ENCODE measurements at places on chromosomes 16 and 17.

GRCh38 chr17:44688675-44689476, 700 bp downstream of the CCDC43 start:
- DNase-seq, result peak; percentile 11

DNA sequence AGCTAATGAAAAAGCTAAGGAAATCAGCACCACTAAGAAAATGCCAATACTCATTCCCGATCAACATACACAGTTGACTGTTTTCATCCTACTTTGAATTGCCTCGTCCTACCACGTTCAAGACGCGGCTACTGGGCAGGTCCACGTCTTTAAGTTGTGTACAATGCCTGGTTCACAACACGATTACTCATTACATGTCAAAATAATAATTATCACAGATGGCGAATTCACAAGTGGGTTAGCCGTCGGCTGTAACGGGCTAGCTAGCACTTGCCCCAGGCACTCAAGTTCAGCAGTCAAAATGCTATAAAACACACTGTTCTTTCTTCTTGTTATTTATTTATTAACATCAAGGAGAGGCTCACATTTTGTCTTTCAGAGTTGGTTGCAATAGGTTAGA, 124.2 kb downstream of the ZFHX3 start:
- DNase-seq, result no peak

DNA sequence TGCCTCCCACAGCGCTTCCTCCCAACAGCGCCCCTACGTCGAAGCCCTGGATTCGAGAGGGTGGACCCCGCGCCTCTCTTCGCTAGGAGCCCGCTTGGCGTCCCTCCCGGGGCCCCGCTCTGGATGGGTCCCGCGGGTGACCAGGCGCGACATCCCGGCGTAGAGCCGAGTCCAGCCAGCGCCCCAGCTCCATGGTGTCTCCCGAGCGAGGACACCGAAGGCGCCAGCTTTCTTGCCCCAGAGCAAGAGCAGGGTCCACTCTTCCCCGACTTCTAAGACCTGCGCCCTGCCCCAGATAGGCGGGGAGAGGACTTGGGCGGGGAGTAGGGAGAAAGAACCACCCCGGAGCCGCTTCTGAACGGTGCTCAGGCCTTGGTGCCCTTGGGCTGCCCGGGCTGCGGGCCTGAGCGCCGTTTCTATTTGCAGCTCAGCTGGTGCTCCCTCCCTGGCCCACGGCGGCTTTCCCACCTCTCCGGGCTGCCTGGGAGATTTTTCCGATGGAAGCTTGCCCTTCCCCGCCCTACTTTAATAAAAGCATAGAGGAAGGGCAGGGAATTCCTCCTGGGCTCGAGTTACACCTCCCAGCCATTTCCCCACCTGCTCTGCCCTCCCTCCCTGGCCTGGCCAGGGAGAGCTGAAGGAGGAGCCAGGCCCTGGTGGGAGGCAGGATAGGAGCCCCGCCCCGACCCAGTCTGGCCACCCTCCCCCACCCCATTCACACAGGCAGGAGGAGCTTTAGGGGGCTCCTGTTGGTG, 1.8 kb downstream of the MMP15 start:
- no peak for DNase-seq

DNA sequence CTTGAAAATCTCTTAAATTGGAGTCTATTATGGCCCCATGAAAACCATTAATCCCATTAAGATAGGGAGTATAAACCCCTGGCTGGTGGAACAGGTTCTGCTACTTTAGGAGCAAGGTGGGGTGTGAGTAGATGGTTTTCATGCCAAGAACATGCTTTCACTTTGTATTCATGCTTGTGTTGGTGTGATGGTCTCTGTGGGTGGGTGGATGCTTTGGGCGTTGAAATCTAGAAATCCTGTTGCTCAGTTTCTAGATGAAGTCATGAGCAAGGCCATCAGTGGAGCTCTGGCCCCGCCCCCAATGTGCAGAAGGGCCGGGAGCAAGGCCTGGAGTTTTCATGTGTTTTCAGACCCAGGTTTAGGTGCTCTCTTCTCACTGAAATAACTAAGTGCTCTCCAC, 20.1 kb downstream of the PLD6 start:
- DNase-seq, result no peak

DNA sequence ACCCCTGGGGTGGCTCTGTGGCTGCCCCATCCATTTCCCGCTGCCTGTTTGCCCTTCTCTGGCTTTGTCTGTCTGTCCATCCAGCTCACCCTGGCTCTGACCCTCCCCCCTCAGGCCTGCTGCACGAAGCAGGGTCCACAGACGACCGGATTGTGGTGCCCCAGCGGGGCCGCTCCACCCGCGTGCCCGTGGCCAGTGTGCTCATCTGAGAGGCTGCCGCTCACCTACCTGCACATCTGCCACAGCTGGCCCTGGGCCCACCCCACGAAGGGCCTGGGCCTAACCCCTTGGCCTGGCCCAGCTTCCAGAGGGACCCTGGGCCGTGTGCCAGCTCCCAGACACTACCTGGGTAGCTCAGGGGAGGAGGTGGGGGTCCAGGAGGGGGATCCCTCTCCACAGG, 761 bp upstream of the LAT start:
- DNase-seq, result no peak

GRCh38 chr16:2370721-2371120, 30.2 kb upstream of the ABCA3 start:
- DNase-seq, result no peak

DNA sequence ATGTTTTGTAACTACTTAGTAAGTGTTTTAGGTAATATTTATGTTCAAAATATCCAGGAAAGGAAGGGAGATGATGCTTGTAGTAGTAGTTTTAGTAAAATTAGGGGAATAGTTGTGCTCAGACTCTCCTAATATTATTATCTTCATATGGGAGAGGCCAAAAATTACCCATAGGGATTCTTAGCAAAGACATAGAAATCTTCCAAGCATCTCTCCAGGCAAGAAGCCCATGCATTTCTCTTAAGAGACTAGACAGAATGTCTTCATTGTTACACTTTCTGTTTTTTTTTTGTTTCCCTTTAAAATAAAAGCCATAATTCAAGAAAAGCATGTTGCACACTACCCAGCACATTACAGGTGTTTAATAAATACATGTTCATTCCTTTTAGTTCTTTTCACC, 180.6 kb downstream of the CYB561 start:
- DNase-seq, result no peak

DNA sequence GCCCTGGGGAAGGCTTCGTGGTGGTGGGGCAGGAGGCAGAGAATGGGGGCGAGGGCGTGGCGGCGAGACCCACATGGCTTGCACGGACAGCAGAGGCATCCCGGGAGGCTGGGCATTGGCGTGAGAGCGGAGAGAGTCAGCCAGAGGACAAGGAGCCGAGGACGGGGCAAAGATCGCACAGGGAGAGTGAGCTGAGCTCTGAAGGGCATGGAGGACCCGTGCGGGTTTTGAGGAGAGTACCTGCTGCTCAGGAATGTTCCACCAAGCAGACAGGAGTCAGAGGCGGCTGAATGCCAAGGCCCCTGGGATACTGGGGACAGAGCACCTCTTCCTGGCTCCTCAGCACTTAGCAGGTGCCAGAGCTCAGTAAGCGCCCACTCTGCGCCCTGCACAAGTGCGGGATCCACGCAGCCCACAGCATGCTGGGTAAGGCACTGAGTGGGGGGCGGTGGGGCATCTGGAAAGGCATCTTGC, 47.8 kb downstream of the ARHGAP27 start:
- no peak for DNase-seq

GRCh38 chr17:44216173-44216572, 3.3 kb downstream of the UBTF start:
- DNase-seq, result peak; percentile 88

DNA sequence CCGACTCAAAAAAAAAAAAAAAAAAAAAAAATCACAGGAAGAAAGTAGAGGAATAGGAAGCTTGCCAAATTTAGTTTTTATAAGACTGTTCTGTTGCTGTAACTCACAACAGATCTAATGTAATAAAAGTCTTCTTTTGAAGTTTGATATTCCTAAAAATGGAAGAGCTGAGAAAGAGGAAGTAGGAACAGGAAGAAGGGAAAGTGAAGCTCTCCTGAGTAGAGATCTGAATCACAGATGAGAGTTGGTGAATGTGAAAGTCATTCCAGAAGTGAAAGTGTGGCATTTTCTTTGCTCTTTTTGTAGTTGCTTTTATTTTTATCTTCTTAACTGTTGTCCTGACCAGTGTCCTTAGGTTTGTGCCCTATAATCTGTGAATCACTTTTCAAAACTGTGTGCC, 2.1 kb downstream of the NMT1 start:
- DNase-seq, result no peak

DNA sequence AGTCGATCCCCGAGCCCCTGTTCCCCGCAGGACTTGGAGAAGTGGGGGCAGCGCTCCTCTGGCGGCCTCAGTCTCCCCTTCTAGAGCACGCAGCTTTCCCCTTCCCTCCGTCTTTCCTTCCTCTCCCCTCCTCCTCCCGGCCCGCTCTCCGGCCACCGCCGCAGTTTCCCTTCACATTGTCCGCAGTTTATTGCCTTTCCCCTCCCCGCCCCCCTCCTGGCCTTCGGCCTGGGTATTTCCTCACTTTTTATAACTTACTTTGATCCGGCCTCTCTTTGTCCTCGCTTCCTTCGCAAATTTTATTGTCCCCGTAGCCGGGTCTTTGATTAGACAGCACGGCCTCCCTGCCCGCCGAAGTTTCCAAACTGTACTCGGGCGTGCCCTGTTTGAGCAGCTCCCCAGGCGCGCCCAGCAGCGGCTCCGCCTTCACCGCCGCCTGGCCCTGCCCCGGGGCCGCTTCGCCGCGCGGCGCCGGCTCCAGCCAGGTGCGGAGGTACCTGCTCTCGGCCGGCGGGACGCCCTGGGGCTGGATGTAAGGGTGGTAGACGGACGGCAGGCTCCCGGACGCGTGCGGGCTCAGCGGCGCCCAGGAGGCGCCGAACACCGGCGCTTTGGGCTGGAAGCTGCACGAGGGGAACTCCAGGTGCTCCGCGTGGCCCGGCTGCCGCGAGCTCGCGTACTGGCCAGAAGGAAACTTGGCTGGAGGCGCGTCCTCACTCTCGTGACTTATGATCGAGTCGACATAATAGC, 488 bp downstream of the HOXB9 start:
- no peak for DNase-seq

- DNase-seq, result no peak
Observed at GRCh38 chr17:78925662-78926555, 722 bp upstream of the TIMP2 start.

DNA sequence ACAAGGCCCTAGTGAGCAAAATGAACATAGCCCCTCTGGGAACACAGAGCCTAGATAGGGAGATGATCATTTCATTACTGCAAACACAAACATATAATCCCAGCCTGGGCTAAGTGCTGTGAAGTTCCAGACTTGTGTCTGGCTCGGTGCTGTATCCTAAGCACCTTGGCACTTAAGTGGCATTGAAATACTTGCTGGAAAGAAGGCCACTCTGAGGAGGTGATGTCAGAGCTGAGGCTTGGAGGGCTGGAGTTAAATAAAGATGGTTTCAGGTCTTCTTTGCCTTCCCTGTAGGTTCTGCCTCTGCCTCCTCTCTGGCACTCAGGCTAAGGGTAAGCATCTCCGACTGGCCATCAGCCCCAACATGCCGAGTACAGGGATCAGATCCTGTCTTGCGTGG, 2.4 kb upstream of the CACNA1G start:
- no peak for DNase-seq

DNA sequence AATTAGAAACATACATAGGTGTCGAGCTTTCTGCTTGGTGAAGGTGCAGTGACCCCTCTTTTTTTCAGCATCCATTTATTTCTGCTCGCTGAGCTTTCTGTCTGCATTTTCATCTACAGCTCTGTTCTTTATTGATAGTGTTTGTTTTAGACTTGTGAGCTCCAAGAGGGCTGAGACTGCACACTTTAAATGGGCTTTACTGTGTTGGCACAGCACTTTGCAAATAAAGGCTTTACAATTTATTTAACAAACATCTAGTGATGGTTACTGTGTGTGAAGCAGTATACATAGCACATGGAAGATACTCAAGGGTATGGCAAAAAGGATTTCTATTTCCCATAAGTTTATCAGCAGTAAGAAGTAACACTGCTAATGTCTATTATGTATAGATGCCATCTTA, 563.7 kb upstream of the HSBP1 start:
- no peak for DNase-seq

DNA sequence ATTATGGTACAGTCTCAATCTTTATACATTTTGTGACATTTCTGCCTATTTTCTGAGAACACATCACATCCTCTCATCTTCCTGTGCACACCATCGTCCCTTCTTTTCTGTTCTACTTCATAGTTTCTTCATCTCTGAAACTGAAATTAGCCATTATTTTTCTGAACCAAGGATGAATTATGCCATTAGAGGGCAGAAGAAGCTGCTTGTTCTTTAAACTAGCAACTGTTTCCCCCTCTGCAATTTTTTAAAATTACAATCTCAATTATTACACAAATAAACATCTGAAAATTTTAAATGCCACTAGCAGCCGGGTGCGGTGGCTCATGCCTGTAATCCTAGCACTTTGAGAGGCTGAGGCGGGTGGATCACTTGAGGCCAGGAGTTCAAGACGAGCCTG, 41.3 kb downstream of the RBBP6 start:
- no peak for DNase-seq

- no peak for DNase-seq
Observed at GRCh38 chr16:73062743-73063733, 15.1 kb upstream of the ZFHX3 start.

- DNase-seq, result no peak
Observed at GRCh38 chr17:81706232-81706611, 3.1 kb downstream of the MRPL12 start.

DNA sequence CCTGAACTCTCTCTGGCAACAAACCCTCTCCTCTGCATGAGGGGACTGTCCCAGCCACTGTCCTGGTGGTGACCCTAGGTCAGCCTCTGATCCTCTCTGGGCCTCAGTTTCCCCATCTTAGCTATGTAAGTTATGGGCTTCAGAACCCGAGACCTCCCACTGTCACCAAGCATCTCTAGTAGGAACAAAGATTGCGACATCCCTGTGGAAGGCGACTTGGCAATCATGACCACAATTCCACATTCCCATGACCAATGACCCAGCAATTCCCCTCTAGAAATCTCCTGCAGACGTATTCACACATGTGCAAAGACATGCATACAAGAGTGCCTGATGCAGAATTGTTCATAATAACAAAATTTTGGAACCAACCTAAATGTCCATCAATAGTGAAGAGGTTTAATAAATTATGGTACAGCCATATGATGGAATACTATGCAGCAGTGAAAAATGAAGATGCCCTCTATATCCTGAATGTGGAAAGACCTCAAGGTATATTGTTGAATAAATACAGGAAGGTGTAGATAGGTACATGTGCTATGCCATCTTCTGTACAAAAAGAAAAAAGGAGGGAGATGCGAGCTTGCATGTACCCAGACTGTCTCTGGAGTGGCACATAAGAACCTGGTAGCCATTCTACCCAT, 21.2 kb downstream of the CNGB1 start:
- no peak for DNase-seq

GRCh38 chr17:79231766-79232287, 157.2 kb downstream of the ENGASE start:
- no peak for DNase-seq
